Stimulated activated CD4-positive, alpha-beta T cell treated with anti-CD3 and anti-CD28 coated beads, Interleukin-12 subunit alpha, Interleukin-12 subunit beta, amount 100 ng/mL, for 24 hours (primary cell): ENCODE measurements at places on chromosomes 13 and 19.
A peak's percentile ranks its signal among the peaks of the same experiment; 100 is the strongest.

DNA sequence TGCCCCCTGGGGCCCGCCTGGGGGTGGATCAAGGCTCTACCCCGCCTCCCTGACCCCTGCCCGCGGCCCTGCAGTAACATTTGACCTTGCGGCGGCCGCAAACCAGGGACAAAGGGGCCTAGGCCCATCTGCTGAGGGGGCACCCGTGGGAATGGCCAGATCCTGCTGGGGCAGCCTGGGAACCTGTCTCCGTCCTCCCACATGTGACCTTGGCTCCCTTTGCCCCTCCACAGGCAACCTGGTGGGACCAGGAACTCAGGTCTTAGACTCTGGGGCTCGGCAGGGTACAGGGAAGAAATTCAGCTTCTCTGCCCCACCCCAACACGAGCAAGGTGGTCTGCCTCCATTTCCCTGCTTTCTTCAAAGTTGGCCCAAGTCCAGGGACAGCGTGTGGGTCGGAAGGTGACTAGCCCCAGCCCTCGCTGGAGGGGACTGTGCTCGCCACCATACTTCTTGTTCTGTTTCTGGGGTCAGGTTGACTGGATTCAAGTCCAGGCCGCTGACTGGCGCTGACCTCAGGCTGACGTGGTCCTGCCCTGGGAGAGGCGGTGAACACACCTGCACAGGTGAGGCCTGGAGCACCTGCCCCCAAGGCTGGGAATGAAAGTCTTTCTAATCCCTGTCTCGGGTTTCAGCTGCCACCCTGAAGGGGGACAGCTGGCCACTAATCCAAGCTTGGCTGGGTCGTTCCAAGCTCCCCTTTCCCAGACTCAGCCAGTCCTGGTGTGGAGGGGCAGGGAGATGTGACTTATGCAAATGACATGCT, 2.5 kb upstream of the NR2F6 start:
- DNase-seq, result no peak

GRCh38 chr19:6963244-6963852, 57.9 kb downstream of the MBD3L2B start:
- DNase-seq, result no peak

DNA sequence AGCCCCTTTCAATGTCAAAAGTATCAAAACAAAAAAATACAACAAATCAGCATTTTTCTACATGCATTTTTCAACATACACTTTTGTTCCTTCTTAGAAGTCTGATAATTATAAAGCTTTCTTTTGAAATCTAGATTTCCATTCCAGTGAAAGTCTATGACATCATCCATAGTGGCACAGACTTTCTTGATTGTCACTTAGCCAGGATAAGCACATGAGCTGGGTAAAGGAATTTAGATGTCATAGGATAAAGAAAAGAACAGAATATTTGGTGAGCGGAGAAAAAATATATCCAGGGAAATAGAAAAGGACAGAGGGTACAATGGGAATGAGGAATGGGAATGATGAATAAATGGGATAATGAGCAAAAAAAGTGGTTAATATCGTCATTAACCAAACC, 15.1 kb upstream of the TRPC4 start:
- DNase-seq, result no peak

GRCh38 chr19:49440439-49441209, 703 bp downstream of the SLC17A7 start:
- DNase-seq, result no peak

DNA sequence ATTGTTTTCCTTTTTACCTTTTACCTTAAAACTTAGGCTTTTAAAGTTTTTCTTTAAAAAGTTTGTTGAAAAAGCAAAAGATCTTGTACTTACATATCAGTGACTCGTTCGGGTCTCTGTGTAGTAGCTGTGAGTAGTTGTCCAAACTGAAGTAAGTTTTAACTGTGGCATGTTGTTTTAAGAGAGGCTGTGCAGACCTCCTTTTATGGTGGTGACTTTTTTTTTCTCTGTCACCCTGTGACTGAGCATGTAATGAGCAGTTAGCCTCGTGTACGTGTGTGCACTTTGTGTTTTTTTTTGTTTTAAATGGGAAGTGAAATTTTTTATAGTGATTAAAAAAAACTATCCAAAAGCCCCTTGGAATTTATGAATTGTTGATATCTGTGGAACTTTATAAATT, at the start of gene GPR183:
Gene GPR183 (minus strand): TSS at position 153 of the 400 bp plus-strand sequence. CDS start 11,254 bp downstream, outside the sequence.
- DNase-seq, result no peak

DNA sequence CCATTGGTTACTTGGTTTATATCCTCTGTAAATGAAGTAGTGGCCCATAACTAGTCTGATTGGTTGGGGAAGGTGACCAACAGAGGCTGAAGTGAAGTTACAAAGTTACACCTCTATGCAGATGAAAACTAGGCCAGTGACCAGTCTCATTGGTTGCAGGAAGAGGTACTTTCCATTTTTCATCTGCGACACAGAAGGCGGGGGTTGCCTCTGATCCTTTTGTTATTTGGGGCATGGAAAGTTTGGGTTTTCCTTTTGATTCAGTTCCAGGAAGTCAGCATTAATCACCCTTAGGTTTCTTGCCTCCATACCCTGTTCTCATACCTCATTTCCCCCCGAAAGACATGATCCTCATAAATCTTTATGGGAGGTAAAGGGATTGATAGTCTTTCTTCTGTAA, 20.2 kb downstream of the ZNF544 start:
- no peak for DNase-seq

DNA sequence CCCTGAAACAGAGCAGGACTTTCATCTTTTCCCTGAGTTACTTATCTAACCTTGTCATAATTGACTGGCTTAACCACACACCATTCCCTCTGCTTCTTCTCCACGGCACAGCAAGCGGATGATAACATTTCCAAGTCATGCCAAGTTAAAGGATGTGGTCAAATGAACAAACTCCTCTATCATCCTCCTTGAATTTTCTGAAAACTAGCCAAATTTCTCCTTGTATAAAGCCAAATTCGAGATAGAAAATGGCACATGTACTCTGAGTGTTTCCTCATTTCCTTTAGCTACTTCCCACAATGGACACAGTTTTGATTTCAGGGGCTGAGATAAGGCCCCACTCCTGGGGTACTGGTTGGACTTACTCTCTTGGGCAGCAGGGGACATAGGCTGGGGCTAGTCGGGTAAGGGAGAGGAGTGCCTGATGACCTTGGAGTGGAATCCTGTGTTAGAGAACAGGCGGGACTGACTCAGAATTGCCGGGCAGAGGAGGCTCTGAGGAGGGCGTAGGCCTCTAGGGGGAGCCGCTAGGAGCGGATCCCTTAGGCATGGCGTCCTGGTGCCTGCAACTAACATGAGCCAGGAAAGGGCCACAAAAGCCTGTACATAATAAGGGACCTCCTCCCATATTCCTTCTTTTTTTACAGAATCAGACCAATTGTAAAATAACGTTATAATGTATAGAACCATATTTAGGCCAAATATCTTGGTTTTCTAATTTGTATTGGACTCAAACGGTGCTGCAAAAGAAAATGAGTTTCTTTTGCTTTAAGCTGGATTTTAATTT, 20.3 kb upstream of the TMTC4 start:
- no peak for DNase-seq

DNA sequence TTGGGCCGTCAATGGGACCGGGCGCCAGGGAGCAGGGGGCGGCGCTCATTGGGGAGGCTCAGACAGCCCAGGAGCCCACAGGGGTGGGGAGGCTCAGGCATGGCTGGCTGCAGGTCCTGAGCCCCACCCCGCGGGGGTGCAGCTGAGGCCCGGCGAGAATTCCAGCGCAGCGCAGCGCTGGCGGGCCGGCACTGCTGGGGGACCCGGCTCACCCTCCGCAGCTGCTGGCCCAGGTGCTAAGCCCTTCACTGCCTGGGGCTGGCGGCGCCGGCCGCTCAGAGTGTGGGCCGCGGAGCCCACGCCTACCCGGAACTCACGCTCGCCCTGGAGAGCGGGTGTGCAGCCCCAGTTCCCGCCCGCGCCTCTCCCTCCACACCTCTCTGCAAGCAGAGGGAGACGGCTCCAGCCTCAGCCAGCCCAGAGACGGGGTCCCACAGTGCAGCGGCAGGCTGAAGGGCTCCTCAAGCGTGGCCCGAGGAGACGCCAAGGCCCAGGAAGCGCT, 1227.4 kb downstream of the PCDH17 start:
- no peak for DNase-seq

DNA sequence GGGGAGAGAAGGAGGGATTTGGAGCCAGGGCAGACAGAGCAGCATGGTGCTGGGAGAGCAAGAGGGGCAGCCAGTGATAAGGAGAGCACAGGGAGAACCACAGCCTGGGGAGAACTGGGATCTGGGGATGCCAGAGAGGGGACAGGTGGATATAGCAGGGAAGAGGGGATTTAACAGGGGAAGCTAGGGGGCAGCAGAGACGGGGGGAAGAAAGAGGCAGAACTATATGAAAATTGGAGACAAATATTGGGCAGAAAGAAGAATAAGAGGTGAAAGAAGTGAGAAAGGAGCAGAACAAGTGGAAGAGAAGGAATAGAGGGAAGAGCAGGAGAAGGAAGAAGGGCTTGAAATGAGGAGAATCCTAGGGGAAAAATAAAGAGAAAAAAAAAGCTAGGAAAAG, 6.5 kb upstream of the ZNF528 start:
- DNase-seq, result no peak

DNA sequence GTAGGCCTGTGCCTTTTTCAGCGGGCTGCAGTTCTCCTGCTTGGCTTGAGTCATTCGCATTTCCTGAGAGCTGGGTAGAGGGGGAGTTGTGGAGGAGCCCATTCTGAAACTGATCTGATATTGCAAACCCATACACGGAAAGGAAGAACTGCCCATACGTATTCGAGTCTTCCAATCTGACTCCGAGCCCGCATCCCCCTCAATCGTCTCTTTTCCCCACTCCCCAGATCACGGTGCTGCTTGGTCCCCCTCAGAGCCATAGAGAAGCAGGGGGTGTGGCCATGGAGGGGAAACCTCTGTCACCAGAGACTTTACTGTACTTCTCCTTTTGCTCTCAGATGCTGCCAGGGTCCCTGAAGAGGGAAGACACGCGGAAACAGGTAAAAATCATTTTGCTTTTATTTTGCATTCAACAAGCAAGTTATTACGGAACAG, at the start of gene CD22:
Gene CD22 (plus strand): TSS at position 337 of the 435 bp plus-strand sequence. CDS start 2,854 bp downstream, outside the sequence.
- no peak for DNase-seq

DNA sequence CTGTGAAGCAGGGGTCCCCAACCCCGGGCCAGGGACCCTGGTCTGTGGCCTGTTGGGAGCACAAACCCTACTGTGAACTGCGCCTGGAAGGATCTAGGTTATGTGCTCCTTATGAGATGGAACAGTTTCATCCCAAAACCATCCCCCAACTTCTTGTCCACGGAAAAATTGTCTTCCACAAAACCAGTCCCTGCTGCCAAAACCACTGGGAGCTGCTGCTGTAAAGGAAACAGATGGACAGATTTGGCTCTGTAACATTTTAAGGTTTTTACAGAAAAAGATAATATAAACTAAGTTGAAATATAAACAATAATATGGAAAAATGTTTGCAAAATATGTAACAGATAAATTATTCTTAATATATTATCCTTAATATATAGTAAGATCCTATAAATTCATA, 73.7 kb downstream of the COG6 start:
- no peak for DNase-seq

- DNase-seq, result no peak
Measured at GRCh38 chr13:88154001-88154400, 482.8 kb downstream of the SLITRK5 start.

GRCh38 chr19:3196933-3197205, 11.1 kb downstream of the NCLN start:
- no peak for DNase-seq

DNA sequence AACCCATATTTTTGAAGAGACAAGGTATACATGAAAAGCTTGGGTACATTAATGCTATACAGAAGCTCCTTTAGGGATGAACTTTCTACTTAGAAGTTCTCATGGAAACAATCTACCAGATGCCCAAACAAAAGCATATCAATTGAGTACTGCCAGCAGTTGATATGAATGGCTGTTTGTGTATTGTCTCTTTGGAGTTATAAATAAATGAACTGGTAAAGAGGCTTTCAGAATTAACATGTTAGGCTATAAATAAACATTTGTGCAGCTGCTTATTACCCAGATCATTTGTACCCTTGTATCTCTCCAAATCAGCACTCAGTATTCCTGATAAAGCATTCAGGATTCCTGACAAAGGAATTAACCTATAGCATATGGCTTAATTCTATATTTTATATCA, 418.9 kb downstream of the FGF14 start:
- DNase-seq, result no peak

DNA sequence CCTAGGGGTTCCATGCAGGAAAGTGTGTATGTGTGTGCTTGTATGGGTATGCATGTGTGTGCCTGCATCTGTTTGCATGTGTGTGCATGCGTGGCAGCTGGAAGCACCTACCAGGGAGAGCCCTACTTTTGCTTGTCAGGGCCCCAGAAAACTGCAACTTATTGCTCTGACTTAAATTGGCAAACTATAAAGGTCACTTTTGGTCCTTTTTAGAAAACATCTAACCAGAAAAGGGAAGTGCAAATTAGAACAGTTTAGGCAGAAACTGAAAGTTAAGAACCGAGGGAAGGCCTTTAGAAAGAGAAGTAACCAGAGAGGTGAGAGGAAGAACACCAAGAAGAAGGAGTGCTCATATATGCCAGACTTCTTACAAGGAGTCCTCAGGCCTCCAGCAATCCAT, 32.5 kb downstream of the DLEU7 start:
- no peak for DNase-seq

GRCh38 chr19:1613808-1614570, 8.7 kb upstream of the UQCR11 start:
- no peak for DNase-seq

- no peak for DNase-seq
Measured at GRCh38 chr13:101868585-101869469, 416.4 kb downstream of the ITGBL1 start.

- DNase-seq, result no peak
Measured at GRCh38 chr19:51111606-51112005, 3.4 kb upstream of the CTU1 start.

GRCh38 chr19:11242864-11243797, 3.7 kb downstream of the ANGPTL8 start:
- DNase-seq, result peak; percentile 73

DNA sequence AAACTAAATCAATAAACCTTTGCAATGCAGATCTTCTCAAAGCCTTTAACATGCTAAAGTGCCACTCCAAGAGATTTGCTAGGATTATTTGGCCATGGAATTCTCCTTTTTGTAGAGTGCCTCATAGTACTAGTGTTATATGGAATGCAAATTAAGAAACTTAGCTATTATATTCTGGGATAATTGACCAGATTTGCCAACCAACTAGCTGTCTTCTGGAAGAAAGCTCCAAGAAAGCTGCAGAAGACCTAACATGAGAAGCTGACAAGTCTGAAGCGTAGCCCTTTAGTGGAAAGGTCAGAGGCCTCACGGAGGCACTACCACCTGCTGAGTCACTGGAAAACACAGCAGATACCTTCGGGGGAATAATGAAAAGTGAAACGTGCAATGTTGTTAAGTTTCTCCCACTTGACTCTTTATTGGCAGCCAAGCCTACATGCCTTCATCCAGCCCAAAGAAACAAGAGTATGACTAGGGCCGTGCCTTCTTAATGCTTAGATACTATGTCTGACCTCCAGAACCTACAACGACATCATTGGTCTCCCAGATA, 29.8 kb upstream of the KATNAL1 start:
- DNase-seq, result no peak

DNA sequence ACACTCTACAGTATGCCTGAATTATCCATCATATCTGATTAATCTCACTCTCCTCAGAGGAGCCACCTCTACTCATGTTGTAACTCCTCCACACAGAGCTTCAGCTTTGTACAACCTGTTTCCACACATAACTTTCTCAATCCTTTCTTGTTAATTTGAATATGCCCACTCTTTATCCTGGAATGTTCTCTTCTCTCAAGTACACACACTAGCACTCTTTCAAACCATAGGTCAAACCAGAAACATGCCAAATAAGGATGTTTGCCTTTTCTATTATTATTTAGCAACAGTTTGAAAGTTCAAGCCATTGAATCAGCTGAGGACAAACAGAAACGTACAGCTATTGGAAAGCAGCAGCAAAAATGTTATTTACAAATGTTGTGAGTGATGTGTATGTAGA, 110.3 kb downstream of the MIPEP start:
- DNase-seq, result no peak
